Activated CD4-positive, alpha-beta T cell treated with anti-CD3 and anti-CD28 coated beads, Interleukin-2, Interleukin-6, amounts not matched to agents 100 ng/mL and 50 ng/mL, durations not matched to agents 16 hours and 8 hours (primary cell): ENCODE measurements at places on chromosomes 16 and 17.

DNA sequence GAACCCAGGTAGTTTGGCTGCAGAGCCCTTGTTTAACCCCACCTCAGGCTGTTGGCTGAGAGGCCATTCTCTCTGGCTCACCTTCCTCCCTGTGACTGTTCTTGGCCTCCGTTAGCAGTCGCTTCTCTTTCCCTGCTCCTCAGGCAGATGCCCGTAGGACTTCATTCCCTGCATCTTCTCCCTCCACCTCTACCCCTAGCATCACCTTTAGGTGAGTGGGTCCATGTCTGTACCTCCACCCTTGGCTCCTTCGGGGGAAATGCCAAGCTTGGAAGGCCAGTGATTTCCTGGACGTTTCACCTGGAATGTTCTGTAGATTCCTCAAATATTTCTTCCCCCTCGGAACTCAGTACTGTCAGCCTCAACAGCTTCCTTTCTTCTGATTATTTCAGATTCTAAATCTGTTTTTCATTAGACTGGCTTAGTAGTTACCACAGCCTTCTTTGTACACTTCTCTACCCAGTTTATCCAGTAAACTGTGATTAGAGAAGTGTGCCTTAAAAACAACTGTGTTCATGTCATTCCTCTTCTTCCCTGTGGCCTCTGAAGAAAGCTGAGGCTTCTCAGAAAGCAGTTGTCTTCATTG is 227.9 kb downstream of the MSI2 start:
- DNase-seq = no peak

DNA sequence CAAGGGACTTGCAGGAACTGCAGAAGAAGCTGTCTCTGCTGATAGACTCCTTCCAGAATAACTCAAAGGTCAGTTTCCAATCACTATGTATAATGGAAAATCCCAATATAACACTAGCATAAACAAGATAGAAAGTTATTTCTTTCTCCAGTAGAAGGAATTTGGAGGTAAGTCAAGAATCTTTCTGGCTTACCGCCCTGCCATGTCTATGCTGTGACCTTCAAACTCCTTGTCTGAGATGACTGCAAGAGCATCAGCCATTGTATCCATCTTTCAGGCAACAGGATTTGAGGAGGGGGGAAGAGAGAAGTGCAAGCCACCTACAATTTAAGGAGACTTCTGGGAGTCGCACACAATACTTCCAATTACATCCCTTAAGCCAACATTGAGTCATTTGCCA is 2.7 kb downstream of the LDAF1 start:
- no peak for DNase-seq

DNA sequence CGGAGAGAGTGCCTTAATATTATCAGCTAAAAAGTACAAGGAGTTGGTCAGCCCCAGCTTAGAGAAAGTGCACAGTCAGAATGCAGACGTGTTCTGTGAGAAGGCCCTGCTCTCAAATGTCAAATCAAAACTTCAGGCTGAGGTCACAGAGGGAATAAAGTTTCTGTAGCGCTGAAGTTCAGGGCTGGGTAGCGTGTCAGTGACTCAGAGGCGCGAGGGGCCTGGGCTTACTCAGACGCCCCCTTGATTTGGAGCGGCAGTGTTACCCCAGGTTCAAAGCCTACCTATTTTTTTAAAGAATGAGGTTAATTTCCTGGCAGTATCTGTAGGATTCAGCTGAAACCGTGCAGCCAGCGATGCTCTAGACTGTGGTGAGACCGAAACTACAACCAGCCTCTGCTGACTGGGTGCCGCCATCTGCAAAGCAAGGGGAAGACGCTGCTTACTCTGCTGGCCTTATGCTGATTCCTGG is 4.8 kb downstream of the CIAO3 start:
- DNase-seq = peak; percentile 90

GRCh38 chr17:58488428-58488890 is 251 bp upstream of the HSF5 start:
- no peak for DNase-seq

- no peak for DNase-seq
Observed at GRCh38 chr17:34930283-34930682, 31.0 kb downstream of the CCT6B start.

DNA sequence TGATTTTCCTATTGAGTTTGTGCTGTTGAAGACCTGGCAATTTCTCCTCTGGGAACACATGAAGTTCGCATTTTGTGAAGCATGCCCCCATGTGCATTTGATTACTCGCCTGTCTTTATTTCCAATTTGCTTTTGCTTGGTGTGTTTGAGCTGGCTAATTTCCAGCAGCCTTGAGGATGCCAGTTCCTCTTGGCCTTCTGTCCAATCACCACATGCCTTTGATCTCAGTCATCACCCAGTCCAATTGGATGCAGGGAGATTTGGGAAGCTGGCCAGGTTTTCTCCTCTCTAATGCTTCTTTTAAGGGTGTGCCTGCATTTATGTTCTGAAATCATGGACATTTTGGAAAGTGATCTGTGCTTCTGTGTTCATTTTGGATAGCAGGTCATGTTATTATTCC is 3.8 kb upstream of the TMEM100 start:
- DNase-seq = no peak

- no peak for DNase-seq
Observed at GRCh38 chr16:74296104-74296431, 546 bp upstream of the PSMD7 start.

DNA sequence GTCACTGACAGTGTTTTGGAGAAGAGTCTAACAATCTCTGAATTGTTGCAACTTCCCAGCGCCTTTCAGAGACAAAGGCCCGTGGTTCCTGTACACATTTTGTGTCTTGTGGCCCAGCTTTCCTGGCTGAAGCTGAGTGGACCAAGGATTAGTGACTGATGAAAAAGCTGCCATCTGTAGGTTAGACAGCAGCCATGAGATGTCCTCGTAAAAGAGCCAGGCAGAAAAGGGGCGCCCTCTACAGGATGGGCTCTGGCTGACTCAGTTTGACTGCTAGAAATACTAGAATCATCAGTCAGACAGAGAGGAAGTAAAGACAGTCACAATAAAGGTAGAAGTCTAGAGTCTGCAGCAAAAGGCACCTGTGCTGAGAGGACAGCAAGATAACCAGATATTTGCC is 26.5 kb upstream of the NF1 start:
- DNase-seq = peak; percentile 73

GRCh38 chr17:49472527-49472926 is 22.6 kb upstream of the NGFR start:
- no peak for DNase-seq

- no peak for DNase-seq
Observed at GRCh38 chr16:82358606-82359221, 188.7 kb upstream of the MPHOSPH6 start.

DNA sequence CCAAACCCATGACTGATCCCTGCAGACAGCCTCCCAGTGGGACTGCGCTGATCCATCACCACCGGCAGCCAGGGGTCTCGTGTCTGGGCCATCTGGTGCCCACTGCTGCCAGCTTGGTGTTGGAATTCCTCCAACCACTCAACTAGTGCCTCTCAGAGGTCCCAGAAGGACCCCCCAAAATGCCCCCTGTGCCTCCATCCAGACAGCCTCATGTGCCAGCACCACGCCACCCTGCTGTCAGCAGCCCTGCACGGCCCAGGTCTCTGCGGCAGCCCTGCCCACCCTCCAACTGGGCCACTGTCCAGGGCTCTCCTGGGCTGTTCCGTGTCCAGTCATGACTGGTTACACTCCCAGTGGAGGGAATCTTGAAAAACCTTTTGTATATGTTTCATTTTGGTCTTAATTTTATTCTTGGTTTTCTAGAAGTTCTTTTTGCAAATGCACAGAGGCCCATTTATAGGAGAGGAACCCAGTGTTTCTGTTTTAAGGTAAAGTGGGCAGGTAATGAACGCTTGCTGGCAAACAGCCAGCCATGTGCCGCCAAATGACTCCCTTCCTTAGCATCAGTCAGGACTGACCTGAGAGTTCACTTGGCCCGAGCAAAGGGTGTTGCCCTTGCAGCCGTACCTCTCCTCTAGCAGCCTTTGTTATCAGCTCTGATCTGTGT is 34.6 kb downstream of the GRIN2C start:
- no peak for DNase-seq

- no peak for DNase-seq
Observed at GRCh38 chr16:49675413-49675812, 180.5 kb downstream of the ZNF423 start.

GRCh38 chr17:44137891-44138709 is 3.6 kb upstream of the HROB start:
- peak; percentile 78 for DNase-seq
